ENCODE measurements at places on chromosomes 3 and 15.

GRCh38 chr15:58179206-58179605 is 41.0 kb downstream of the AQP9 start:
- peak; percentile 57 for DNase-seq

DNA sequence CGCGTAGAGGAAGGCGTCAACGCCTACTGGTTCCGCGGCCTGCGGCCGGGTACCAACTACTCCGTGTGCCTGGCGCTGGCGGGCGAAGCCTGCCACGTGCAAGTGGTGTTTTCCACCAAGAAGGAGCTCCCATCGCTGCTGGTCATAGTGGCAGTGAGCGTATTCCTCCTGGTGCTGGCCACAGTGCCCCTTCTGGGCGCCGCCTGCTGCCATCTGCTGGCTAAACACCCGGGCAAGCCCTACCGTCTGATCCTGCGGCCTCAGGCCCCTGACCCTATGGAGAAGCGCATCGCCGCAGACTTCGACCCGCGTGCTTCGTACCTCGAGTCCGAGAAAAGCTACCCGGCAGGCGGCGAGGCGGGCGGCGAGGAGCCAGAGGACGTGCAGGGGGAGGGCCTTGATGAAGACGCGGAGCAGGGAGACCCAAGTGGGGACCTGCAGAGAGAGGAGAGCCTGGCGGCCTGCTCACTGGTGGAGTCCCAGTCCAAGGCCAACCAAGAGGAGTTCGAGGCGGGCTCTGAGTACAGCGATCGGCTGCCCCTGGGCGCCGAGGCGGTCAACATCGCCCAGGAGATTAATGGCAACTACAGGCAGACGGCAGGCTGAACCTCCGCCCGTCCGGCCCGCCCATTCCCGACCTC is 4.1 kb downstream of the ISLR2 start:
- DNase-seq: no peak

- no peak for DNase-seq
These were observed 15.3 kb downstream of the FOXP1 start for GRCh38 chr3:71568207-71568606.

GRCh38 chr3:53131096-53131495 is 861 bp upstream of the RFT1 start:
- DNase-seq: no peak

Data from fibroblast of mammary gland (primary cell).